Dermis blood vessel endothelial cell (primary cell): ENCODE measurements at places on chromosomes 16 and 17.

DNA sequence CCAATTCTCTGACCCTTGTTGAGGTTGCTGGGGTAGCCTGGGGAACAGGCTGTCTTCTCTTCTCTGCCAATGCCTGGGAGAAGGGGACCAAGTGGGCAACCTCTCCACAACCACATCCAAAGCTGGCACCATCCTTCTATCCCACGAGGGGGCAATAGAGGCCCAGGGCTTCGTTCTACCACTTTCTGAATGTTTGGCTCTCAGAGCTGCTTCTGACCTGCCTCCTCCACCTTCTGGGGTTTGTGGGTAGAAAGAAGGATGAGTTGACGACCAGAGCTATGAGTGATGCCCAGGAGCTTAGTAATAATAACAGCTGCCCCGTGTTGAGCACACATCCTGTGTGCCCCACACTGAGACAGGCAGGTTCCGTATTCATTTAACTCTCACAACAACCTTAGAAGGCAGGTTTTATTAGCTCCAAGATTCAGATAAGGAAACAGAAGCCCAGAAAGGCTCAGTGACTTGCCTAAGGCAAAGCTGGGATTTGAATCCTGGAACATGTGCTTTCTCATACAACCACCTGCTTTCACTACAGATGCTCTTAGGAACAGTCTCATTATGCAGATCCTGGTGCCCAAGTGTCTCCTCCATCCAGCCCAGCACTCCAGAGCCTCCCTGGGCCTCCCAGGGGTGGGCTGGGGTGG lies 11.1 kb downstream of the TSPOAP1 start:
- peak; percentile 58 for DNase-seq

- DNase-seq: no peak
Observed at GRCh38 chr17:61444831-61445230, 7.4 kb upstream of the TBX4 start.

- peak; percentile 30 for DNase-seq
Observed at GRCh38 chr17:73342541-73343167, 30.9 kb upstream of the CDC42EP4 start.

DNA sequence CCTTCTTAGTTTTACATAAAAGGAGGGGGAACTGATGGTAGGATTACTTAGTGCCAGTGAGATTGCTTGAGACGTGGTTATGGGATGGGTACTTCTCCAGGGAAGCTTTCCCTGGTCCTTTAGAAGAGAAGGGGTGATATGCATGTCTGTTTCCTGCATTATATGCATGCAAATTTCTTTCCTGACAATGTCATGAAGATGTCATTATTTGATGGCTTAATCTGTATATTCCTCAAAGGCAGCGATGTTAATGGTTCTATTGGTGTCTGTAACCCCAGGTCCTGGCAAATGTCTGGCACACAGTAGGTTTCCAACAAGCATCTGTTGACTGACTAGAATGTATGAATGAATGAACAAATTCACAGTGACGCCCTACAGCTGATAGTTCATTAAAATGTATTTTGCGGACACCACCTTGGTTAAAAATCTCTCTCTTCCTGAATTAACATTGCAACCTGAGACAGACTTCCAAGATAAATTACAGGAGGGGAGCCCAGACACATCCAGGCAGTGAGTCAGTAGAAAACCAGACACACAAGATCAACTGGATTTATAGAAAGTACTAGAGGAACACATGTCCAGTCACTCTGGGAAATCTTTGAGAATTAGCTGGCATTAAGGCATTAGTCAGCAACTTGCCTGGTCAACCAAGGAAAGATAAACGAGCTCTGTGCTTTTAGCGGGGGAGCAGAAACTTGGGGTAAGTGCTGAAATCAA lies 293.4 kb downstream of the XYLT1 start:
- no peak for DNase-seq

GRCh38 chr16:89241187-89242007 lies 23.9 kb downstream of the ZNF778 start:
- peak; percentile 60 for DNase-seq

- no peak for DNase-seq
Observed at GRCh38 chr16:10660950-10661635, 33.6 kb downstream of the TEKT5 start.

GRCh38 chr17:46193626-46194392 lies 580 bp upstream of the KANSL1 start:
- DNase-seq: peak; percentile 96

GRCh38 chr16:22886927-22887326 lies 73.0 kb downstream of the HS3ST2 start:
- no peak for DNase-seq

DNA sequence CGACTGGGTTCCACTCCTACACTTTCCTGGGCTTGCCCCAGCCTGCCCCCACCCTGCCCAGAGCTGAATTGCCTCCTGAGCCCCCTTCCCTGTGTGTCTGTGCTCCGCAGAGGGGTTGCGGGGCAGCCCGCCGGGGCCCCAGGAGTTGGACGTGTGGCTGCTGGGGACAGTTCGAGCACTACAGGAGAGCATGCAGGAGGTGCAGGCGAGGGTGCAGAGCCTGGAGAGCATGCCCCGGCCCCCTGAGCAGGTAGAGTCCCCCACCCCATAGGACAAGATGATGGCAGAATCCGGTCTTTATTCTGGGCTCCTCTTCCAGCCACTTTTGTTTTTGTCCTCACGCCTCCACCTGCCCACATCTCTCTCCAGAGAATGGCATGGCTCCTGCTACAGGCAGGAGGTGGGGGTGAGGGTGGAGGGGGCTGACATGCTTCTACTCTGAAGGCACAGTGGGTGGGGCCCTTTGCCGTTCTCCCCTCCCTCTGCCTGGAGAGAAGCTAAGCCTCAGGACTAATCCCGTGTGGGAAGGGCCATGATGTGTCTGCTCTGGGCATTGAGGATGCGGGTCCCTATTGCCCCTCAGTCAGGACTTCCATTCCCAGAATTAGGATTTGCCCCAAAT lies 3.5 kb downstream of the ACBD4 start:
- DNase-seq: no peak

- no peak for DNase-seq
Observed at GRCh38 chr16:47395733-47396498, 64.9 kb downstream of the ITFG1 start.

GRCh38 chr16:82037251-82037650 lies 2.2 kb downstream of the HSD17B2 start:
- DNase-seq: no peak

DNA sequence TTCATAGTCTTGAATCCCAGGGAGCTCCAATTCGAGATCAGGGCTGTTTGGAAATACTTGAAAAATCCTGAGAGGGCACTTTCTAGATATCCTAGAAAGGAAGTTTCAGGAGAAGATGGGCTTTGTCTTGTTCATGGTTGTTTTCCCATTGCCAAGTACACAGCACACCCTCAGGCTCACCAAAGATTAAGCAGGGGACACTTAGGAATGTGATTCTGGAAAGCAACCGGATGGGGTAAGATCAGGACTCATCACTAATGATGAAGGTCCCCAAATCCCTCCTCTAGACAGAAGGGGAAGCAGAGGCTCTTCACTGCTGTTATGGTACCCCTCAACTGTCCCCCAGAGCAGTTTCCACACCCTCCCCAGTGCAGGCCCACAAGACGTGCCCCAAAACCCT lies 40.7 kb downstream of the VAC14 start:
- DNase-seq: no peak

- no peak for DNase-seq
Observed at GRCh38 chr16:50600582-50601283, 52.5 kb downstream of the NKD1 start.

- peak; percentile 71 for DNase-seq
Observed at GRCh38 chr17:75854101-75854748, 910 bp downstream of the WBP2 start.

DNA sequence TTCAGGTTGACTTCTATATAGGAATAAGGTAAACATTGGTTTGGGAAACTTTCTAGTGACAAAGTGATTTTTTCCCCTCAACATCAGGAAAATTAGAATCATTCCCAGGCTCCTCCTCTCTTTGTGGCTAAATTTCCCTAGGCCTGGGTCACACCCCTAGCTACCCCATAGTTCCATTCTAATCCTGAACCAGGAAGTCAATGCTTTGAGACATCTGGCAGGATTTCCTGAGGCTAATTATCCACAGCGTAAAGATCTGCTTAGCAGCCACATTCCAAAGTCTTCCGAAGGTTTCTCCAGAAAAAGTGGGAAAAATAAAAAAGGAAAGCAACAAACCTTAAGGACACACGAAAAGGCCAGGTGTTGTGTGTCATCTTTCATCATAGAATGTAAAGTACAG lies 60.3 kb upstream of the CORO6 start:
- DNase-seq: peak; percentile 95

- DNase-seq: peak; percentile 31
Observed at GRCh38 chr17:39926588-39927100, 757 bp downstream of the ORMDL3 start.

GRCh38 chr17:17900615-17901520 lies 64.1 kb upstream of the SREBF1 start:
- DNase-seq: peak; percentile 86

DNA sequence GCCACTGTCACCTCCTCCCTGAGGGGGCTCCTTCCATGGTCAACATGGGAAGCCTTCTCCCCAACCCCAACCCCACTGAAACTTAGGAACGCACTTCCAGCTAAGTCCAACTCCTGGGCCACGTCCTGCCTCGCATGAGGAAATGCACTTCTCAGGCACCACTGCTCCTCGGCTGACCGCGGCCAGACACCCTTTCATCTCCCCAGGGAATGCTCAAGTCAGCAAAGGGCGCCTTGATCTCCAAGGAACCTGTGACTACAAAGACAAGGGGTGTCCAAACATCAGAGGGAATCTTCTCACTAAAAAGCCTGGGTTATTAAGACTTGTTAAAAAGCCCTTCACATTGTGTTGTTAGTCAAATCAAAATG lies 124.9 kb upstream of the HSBP1 start:
- DNase-seq: no peak

GRCh38 chr17:17345294-17345597 lies 42.1 kb downstream of the NT5M start:
- DNase-seq: no peak

DNA sequence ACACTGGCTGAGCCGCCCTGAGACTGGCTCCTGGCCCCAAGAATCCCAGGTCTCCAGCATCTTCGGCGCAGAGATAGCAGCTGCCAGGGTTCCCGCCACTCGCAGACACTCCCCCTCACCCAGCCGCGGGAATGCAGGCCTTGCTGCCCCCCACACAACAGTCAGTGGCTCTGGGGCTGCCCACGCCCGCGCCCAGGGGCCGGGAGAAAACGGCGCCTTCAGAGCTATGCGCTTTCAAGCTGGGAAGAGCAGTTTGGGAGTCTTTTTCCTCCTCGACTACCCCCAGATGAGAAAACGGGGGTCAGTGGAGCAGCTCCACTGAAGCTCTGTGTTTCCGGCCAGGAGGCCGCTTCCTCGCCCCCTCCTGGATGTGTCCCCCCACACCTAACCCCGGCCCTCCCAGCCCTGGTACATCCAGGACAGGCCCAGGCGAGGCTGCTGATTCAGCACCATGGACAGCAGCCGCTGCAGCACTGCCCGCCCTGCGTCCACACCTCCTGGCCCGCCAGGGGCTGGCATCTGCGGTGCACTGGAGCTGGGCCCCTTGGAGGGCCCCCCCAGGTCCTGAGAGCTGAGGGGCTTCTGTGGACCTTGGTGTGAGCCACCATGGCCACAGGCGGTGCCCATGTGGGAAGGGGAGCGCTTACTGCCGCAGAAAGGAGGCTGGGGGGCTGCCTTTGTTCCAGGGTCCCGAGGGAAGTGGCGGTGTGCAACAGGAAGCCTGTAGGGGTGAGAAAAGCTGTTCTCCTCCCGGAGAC lies 35.7 kb downstream of the CACNA1H start:
- peak; percentile 69 for DNase-seq

DNA sequence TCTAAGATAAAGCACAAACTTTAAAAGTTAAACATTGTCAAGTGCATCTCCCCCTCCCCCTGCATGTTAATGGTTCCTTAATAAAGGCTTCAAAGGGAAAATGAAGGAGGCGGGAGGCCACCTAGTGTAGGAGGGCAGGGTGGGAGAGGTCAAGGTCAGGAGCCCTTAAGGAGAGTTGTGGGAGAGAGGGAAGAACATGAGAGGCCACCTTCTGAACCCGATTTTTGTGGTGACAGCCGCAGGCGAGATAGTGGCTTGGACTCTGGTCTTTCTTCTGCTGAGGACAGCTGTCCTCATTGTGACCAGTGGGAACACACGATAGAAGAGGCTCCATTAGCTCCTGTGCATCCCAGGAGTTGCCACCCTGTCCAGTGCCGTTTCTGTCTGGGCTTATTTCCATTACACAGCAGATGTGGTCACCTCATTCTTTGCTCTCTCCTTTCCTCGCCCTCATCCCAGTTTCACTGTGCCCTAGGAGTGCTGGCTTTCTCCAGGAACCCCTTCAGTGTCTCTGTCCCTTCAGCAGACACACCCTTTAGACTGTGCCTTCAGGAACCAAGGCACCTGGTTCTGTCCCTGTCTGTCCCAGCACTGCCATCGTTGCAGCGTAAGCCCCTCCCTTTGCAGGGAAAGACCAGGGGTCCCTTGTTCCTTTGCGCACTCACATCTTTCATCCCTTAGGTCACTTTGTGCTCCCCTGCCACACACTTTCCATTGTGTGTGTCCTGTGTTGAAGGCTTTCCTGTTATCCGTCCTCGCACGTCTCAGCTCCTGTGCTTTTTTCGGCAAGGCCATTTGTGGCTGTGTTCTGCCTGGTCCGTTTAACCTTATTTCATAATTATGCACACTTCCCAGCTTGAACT lies 7.5 kb downstream of the SEC14L1 start:
- DNase-seq: no peak

DNA sequence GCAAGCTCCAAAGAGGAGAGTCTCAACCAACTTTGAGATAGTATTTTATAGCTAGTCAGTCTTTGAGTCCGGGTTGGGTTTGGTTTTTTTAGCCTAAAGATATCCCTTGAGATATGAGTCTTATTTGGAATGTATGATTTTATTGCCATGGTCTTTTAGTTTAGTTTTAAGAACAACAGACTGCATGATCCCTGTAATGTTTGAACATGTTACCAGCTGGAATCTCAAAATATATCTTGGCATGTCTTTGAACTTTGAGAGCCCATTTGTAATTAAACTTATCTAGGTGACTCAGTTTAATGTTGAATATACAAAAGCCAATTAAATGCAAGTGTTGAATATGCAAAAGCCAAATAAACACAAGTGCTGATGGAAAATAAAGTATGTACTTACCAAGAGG lies 100.6 kb downstream of the TANGO6 start:
- DNase-seq: no peak

DNA sequence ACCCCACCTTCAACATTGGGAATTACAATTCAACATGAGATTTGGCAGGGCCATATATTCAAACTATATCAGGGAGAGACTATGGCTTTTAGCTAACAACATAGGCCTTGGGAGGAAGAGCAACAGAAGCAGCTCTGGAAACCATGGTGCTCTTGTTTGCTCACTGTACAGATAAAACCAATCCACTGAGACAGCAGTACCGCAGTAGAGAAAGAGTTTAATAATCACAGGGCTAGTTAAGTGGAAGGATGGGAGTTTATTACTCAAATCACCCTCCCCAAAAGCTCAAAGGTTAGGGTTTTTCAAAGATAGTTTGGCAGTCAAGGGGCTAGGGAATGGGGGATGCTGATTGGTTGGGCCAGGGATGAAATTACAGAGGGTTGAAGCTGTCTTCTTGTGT lies 52.7 kb upstream of the CRHR1 start:
- no peak for DNase-seq

GRCh38 chr17:73182616-73183310 lies 10.1 kb upstream of the COG1 start:
- DNase-seq: no peak

GRCh38 chr17:65690626-65691310 lies 129.3 kb upstream of the AXIN2 start:
- DNase-seq: no peak

- no peak for DNase-seq
Observed at GRCh38 chr17:27489045-27489715, 32.9 kb downstream of the KSR1 start.

GRCh38 chr17:15951368-15952047 lies 6.6 kb downstream of the ADORA2B start:
- no peak for DNase-seq
